GM12891 (cell line): ENCODE measurements at places on chromosomes 16 and 17.

DNA sequence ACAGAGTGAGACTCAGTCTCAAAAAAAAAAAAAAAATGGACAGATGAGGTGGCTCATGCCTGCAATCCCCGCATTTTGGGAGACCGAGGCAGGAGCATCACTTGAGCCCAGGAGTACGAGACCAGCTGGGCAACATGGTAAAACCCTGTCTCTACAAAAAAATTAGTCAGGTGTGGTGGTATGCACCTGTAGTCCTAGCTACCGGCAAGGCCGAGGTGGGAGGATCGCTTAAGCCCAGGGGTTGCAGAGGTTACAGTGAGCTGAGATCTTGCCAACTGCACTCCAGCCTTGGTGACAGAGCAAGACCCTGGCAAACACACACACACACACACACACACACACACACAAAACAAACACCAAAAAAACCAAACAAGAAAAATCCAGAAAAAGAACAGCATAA is 7.7 kb upstream of the ENGASE start:
- DNase-seq, result no peak

DNA sequence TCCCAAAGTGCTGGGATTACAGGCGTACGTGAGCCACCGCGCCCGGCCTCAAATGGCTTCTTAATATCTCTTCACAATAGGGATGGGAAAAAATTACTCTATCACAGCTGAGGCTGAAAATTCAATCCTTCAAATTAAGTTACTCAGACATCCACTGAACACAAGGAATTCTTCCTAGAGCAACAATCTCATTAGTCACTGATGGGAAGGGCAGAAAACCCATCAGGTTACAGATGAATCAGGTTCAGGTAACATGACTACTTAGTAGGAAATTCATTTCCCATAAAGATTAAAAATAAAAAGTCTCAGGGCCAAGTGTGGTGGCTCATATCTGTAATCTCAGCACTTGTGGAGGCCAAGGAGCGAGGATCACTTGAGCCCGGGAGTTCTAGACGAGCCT is 42.5 kb upstream of the ABR start:
- DNase-seq, result no peak

- DNase-seq, result no peak
Measured at GRCh38 chr16:19130852-19131824, 17.4 kb downstream of the ITPRIPL2 start.

DNA sequence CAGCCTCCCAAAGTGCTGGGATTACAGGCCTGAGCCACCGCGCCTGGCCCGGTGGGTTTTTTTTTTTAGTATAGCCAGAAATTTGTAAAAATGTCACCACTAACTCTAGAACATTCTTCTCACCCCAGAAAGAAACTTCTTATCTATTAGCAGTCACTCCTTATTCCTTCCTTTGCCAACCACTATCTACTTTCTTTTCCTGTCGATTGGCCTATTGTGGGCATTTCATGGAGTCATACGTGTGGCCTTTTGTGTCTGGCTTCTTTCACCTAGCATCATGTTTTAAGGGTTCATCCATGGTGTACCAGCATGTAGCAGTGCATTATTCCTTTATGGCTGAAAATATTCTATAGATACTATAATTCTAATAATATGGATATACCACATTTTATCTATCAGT is 3.6 kb downstream of the CYB5D2 start:
- no peak for DNase-seq

DNA sequence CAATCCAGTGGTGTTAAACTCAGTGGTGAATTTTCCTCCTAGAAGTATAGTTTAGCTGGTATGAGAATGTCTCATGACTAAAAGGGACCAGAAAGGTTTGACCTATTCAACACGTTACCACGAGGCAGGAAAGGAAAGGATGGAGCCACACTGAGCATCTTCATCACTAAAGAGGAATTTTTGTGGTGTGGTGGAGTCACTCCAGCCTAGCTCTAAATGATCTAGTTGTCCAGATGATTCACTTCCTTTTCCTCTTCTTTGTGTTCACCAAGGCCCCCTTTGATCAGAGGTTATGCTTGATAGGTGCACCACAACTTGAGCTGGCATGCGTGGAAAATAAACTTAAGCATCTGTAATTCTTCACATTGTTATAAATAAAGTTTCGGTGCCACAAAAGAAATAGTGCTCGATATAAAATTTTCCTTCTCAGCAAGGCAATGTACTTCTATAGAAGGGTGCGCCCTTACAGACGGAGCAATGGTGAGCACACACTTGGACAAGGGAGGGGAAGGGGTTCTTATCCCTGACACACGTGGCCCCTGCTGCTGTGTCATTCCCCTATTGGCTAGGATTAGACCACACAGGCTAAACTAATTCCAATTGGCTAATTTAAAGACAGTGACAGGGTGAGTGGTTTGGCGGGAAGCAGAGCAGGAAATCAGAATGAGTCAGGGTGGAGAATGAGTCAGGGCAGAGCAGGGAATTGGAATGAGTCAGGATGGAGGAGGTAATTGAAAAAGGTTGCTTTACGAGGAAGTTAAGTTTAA is 254.6 kb downstream of the HS3ST3A1 start:
- DNase-seq, result no peak

- no peak for DNase-seq
Measured at GRCh38 chr16:68752602-68753001, 15.5 kb downstream of the CDH1 start.
